Bronchial epithelial cell (primary cell): ENCODE measurements at places on chromosomes 3 and 15. TPM values are rescaled to one million over a fixed set of nuclear protein-coding genes. Genes with fewer than 3 reads are reported as not detected.

Gene FES
- total RNA-seq = 2.6 and 3.2 TPM in 2 replicates

Gene CDCP1
- total RNA-seq = 41.3 and 64.9 TPM in 2 replicates

Gene FRG2C
- total RNA-seq = not detected in 2 replicates

Gene P3H2
- 7.6 and 14.6 TPM in 2 replicates for total RNA-seq

DNA sequence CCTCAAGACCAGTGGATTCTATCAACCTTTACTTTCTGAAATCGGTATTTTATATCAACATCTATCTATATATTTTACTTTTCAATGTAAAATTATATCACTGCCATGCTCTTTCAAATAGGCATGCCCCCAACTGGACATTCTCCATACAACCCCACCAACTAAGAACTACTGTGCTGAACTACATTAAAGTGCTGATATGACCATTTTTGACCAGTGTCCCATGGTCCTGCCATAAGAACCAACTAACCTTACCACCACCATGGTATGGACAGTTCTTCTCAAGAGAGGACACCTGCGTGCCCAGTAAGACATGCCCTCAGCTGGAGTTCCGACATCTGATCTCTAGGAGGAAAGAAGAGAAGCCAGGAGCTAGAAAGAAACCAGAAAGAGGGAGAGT lies 15.6 kb downstream of the POMGNT2 start:
- DNase-seq = no peak

GRCh38 chr15:76991741-76992645 lies 2.9 kb upstream of the PSTPIP1 start:
- no peak for DNase-seq

DNA sequence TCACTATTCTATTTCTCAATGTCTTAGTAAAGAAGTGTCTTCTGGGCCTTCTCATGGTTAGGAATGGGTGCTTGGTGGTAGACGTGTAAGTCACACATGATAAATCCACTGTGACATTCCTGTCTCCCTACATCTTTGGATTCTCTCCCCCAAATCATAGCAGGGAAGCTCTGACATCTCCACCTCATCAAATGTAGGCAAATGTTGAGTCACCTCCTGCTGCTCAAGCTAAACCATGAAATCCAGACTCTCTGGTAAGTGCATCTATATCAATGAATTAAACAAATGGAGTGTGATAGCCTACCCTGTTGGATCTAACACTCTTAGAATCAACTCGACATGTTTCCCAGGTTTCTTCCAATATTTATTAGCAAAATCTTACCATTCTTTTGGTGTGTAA lies 42.8 kb upstream of the RPL35A start:
- peak; percentile 15 for DNase-seq

DNA sequence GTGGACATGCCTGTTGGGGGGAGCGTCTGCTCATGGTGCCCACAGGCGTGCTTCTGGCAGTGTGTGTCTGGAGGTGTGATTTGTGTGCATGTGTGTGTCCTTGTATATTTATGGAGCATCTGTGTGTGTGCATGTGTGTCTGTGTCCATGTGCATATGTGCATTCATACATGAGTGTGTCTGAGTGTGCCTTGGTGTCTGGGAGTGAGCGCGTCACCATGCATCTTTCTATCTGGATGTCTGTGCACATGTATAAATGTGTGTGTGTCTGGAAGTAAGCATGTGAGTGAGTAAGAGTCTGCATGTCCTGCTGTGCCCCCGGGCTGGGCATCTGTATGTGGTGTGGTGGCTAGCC lies 58.1 kb upstream of the PRR23E start:
- no peak for DNase-seq

- DNase-seq = peak; percentile 50
Observed at GRCh38 chr15:101805605-101806345, 2.5 kb downstream of the OR4F6 start.

GRCh38 chr3:189272500-189273119 lies 100.8 kb downstream of the TPRG1 start:
- DNase-seq = no peak

GRCh38 chr3:152380043-152380442 lies 111.3 kb downstream of the MBNL1 start:
- no peak for DNase-seq

- DNase-seq = no peak
Observed at GRCh38 chr15:92166751-92167405, 226.8 kb upstream of the ST8SIA2 start.
